B cell (primary cell): ENCODE measurements at places on chromosomes 3 and 15. TPM values are rescaled to one million over a fixed set of nuclear protein-coding genes. Genes with fewer than 3 reads are reported as not detected.

- DNase-seq: no peak
Measured at GRCh38 chr3:154251610-154252009, 72.7 kb downstream of the DHX36 start.

DNA sequence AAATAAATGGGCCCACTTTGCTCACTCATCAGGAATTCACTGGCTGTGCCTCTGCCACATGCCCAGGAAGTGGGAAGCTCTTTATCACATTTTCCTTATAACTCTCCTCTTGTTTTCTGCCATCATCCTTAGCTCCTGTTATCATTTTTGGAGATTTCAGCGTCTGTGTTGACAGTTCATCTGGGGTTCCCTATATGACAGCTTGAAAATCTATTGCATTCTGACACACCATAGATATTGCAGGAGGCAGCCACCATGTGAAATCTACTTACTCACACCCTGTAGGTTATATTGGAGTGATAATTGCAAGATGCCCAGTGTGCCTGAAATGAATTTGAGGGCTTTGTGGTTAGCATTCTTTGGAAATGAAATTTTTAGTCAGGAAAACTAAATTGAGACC, 132.9 kb downstream of the RYR3 start:
- DNase-seq: no peak

DNA sequence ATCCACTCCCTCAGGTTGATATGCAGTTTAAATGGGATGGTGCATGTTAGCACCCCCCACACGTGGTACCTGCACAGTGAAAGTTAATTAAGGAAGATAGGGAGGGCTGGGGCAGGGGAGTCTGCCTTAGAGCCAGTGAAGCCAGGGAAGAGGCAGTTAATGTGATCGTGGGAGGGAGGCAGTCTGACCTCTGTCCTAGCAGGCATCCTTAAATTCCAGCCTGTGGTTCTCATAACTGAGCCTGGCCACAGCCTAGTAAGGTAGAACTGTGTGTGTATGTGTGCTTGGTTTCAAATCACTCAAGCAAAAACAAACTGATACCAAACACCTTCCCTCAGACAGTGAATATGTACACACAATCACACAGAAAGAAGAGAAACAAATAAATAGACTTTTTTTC, 319.1 kb upstream of the TLE3 start:
- no peak for DNase-seq

GRCh38 chr3:172622916-172623700, 87.8 kb downstream of the NCEH1 start:
- DNase-seq: peak; percentile 37

DNA sequence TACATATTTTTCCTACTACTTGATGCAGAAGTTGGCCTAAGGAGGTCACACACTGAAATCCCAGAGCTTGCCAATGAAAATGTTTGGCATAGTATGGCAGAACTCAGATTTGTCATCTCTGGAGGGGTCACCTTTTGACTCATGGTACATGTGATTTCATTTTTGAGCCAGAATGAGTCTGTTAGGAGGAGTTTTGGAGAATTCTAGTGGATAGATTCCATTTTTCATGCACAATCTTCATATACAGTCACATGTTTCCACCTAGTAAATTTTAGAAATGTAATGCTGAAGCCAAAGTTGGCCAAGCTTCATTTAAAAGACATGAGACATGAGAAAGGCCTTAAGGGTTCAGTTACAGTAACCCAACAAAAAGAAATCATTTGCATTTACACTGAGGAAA, 97.8 kb upstream of the IGSF10 start:
- no peak for DNase-seq

DNA sequence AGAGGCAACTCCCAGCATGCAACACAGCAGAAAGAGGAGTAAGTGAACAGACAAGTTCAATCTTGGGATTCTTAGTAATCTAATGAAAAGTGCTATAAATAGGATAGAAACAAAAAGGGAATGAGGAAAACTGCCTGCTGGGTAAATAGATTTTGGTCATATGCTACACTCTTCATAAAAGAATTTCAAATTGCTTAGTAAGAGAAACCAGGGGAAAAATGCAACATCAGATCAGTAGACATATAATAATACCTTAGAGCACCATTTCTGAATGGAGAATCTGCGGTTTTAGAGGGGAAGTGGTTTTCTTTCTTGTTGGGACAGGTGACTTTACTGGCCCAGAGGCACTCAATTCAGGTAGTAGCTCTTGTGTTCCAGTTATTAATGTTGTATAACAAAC, 13.4 kb upstream of the TBC1D5 start:
- no peak for DNase-seq

GRCh38 chr15:99315636-99316035, 64.4 kb downstream of the LRRC28 start:
- no peak for DNase-seq

CNTN3 gene
- polyA plus RNA-seq: not detected in 2 replicates

ESYT3 gene
- polyA plus RNA-seq: not detected in 2 replicates
